ENCODE measurements at places on chromosomes 6 and 20. TPM values are rescaled to one million over a fixed set of nuclear protein-coding genes. Genes with fewer than 3 reads are reported as not detected.

The FOXC1 gene
- 15.7 TPM for total RNA-seq

The ARMH2 gene
- not detected for total RNA-seq

The CGA gene
- not detected for total RNA-seq

The ESR1 gene
- total RNA-seq = 2.7 TPM

The XKR7 gene
- not detected for total RNA-seq

The YWHAB gene
- total RNA-seq = 174 TPM

The MLIP gene
- total RNA-seq = not detected

The MUC21 gene
- total RNA-seq = not detected

The C6orf58 gene
- not detected for total RNA-seq

The RBM24 gene
- total RNA-seq = 1.9 TPM

The SLC32A1 gene
- not detected for total RNA-seq

The RBPJL gene
- not detected for total RNA-seq

The APCDD1L gene
- 1.6 TPM for total RNA-seq

The PLCB4 gene
- 0.25 TPM for total RNA-seq

The IL17F gene
- not detected for total RNA-seq

The BACH2 gene
- 0.65 TPM for total RNA-seq

The RRAGD gene
- 1.4 TPM for total RNA-seq

The COL21A1 gene
- total RNA-seq = 29.5 TPM

The OGFRL1 gene
- total RNA-seq = 21.6 TPM

The CSNK2A1 gene
- total RNA-seq = 147 TPM
